ENCODE measurements at places on chromosomes 12 and 14.

GRCh38 chr14:63428486-63428885 is 109.8 kb upstream of the GPHB5 start:
- no peak for DNase-seq

- no peak for DNase-seq
Measured at GRCh38 chr14:85156319-85156718, 373.6 kb upstream of the FLRT2 start.

DNA sequence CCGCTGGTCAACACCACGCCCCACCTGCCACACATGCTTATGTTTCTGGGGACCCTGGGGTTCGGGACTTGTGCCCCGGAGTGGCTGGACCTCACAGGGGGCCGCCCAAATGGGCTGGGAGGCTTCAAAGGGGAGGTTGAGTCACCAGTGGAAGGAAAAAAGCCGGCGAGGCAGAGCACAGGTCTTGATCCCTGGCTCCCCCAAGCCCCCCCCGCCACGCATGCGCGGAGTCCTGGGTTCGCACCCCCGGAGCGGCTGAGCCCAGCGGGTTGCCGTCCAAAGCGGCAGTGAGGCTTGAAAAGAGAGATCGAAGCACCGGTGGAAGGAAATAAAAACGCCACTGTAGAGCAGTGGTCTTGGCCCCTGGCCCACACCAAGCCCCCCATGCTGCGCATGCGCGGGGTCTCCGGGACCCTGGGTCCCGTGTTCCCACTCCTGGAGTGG is 313.5 kb downstream of the ALG10 start:
- no peak for DNase-seq

DNA sequence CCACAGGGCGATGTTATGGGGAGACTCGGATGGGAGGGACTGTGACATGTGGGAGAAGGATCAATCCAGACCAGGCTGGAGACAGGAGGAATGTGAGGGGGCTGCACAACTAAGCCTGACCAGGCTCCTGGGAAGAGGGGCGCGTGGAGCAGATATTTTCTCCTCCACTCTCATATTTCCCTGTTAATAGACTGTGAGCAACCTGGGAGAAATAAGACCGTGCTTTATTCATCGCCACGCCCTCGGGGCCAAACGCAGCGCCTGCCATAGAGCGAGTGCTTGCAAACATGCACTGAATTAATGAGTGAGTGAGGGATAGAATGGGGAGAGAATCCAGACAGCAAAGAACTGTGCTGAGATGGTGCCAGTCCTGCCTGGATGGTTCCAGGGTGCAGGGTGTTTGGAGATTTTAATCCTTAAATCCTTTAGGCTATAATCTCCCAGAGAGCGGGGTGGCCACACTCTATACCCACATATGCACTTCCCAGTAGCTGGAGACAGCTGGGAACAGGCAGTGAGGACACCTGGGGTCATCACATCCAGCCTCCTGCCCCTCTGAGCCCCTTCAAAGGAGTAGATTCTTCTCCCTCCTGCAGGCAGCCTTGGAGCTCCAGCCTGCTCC is 13.6 kb upstream of the FAIM2 start:
- no peak for DNase-seq

DNA sequence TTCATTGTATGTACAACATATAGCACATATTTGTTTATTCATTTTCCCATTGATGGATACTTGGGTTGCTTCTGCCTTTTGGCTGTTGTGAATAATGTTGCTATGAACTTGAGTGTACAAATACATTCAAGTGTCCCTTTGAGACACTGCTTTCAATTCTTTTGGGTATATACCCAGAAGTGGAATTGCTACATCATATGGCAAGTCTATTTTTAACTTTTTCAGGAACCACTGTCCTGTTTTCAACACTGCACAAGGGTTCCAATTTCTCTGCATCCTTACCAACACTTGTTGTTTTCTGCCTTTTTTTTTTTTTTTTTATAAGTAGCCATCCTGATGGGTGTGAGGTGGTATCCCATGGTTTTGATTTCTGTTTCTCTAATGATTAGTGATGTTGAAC is 15.9 kb downstream of the RBMS2 start:
- DNase-seq, result no peak

GRCh38 chr12:31246470-31246850 is 79.5 kb downstream of the SINHCAF start:
- no peak for DNase-seq

DNA sequence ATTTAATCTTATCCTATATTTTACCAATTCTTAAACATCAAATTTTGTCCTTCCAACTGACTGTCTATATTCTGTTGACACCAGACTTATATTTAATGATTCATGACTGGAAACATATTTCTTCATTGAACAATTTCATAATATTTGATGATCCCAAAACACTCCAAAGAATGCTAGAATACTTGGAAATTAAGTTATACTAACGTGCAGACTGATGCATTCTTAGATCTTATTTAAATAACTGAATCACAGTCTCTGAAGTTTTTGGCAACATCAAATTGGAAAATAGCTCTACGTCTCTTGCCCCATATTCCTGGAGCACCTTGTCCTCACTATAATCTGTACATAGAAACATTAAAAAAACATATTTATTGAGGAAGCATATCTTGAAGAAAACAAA is 127.4 kb downstream of the HMGA2 start:
- no peak for DNase-seq

DNA sequence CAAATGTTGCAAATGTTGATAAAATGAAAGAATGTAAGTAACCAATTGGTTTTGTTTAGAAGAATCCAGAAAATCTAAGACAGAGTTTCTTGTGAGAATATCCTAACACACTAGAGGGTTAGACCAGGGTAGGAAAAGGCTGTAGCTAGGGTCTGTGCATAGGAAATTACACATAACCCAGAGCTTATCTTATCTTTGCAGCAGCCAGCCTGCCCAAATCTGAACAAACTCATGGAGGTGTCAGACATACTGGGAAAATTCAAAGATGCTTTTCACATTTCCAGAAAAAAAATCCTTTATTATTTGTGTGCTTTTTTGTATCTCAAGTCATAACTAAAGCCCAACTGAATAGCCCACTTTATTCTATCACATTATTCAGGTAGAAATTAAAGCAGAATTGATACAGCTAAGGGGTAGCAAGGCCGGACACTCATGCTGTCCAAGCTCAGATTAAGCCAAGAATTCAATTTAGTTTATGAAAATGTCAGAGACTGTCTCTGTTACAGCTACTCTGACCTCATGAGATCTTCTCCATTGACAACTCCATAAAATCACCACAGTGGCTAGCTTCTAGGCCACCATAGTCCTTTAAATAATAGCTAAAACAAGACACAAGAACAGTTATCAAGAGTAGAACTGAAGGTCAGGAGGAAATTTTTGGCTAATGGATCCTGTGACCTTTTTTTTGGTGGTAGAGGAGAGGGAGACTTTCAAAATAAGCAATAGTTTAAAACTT is 169.6 kb upstream of the RASSF8 start:
- no peak for DNase-seq

DNA sequence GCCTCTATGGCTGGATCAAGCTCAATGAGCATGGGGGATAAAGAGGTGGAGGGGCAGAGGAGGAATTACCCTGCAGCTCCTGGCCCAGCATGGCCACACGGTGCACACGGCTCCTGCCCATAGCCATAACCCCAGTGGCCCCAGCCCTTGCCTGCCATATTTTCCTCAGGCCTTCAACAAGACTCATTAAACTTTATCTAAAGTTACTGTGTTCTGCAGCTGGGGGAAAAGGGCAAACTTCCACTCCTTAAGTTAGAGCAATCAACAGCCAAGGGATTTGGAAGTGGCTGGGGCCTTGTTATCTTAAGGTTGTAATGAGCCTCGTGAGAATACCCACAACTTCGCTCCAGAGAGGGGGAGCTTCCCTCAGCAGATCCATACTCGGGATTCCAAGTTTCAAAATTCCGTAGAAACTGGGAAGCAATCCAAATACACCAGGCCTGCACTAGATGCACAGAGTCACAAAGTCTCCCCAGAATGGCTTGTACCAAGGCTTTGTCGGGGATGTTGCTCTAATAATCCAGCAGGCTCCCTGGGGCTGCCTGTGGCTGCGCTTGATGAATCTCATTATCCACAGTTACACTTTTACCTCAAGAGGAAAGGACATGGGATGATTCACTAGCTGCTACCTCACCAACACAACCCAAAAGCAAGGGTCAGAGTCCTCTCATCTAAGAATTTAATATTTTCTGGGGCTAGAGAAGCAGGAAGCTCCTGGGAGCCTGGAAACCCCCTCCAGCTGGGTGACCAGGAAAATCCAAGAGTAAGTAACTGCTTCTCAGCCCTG is 13.0 kb upstream of the OR6J1 start:
- DNase-seq, result no peak

- no peak for DNase-seq
Measured at GRCh38 chr12:116803013-116803736, 65.1 kb downstream of the RNFT2 start.

DNA sequence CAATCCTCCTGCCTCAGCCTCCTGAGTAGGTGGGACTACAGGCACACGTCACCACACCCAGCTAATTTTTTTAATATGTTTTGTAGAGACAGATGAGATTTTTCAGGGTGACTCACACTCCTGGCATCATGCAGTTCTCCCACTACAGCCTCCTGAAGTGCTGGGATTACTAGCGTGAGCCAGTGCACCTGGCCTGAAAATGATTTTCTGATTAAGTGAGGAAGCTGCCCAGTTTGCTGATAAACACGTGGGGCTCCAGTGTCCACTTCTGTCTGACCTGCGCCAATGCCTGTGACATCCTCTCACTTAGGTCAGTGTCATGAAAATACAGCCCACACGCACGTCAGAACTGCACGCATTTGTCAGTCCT is 37.0 kb upstream of the SFSWAP start:
- no peak for DNase-seq

- no peak for DNase-seq
Measured at GRCh38 chr14:97268097-97268496, 470.9 kb downstream of the VRK1 start.

DNA sequence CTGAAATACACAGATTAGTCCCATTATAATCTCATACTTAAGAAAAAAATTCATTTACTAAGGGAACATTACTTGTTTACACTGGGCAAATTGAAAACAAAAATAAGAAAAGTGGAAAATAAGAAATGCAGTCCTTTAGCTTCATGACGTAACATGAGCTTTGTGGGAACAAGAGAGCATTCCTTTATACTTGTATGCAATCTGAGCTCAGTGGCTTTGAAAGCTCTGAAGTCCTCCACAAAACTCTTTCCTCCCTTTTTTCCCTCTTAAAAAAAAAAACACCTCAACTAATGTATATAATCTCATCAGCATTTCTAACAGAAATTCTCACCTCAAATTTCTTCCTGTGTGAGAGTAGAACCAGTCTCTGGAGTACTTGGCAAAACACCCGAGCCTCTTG is 76.9 kb upstream of the OTX2 start:
- DNase-seq, result no peak

- no peak for DNase-seq
Measured at GRCh38 chr14:73744874-73745529, 30.8 kb upstream of the PNMA1 start.

DNA sequence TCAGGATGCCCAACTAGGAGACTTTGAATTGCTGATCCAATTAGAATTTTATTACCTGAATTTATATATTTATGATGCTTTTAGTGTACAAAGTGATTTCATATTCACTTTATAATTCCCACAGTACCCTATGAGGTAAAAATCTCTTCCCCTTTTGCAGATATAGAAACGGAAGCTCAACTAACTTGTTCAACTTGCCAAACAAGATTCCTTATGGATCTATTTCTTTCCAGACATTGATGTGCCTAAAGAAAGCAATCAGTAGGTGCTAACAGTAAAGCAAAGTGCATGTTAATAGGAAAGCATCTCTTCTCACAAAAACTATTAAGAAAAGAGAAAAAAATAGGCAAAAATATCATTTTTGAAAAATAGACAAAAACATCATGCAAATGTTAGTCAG is 65.9 kb upstream of the PPP1R12A start:
- no peak for DNase-seq

- DNase-seq, result no peak
Measured at GRCh38 chr12:127273626-127274025, 993.3 kb upstream of the TMEM132C start.

DNA sequence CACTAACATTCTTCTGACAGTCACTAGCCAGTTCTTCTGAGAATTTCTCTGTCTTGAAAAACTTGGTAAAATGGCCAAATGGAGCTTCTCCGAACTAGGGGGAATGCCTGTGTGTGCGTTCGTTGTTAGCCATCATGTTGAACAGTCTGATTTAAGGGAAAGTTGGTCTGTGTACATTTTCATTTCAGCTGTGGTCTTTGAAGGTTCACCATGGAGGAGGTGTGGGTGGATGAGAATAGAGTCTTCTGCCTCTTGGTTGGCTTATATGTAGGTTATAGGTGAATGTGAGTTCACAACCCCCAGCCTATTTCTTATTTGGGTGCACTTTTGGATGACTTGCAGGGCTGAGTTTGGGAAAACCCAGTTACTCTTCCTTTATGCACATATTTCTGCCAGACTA is 12.9 kb downstream of the ETV6 start:
- no peak for DNase-seq

- DNase-seq, result no peak
Measured at GRCh38 chr14:68575426-68575825, 217.4 kb downstream of the ZFP36L1 start.

DNA sequence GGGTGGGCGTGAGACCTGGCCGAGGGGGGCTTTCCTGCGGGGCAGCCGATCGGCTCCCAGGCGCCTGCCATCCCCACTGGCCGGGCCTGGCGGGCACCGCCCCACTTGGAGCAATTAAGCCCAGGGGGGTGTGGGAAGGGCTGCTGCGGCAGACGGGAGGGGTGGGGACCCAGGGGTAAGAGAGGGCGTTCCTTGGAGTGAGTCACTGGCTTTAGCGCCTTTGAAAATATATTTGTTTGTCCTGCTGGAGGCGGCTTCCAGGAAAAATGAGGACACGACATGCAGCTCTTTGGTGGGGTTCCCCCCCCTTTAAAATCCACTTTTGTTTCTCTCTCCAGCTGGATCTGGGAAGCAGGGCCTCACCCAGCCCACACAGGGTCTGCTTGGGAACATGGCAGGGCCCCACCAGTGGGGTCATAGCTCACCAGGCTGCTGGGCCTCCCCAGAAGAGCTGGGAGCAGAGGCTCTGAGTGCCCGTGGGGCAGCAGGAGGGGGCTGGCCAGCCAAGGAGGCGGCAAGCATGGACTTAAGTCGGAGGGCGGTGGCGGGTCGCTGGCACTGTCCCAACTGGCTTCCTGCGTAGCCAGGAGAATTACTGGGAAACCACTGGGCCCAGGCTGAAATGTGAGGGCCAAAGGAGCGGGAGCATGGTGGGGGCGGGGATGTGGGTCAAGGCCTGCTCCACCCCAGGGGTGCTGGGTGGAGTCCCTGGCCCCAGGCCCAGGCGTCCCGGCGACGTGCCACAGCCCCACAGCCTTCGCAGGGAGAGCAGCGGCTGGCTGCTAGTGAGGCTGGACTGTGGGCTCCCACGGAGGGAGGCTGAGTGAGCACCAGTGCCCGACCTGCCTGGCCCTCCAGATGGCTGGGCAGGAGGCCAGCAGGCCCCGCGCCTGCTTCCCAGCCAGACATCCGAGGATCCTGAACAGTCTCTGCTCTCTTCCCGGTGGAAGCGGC is 128.0 kb downstream of the RFLNA start:
- no peak for DNase-seq

- no peak for DNase-seq
Measured at GRCh38 chr14:93978735-93979134, 2.4 kb upstream of the ASB2 start.

Data from activated CD4-positive, alpha-beta T cell treated with anti-CD3 and anti-CD28 coated beads, Interleukin-2, amount 50 U/mL, for 4 hours (primary cell).